Stimulated activated CD4-positive, alpha-beta T cell treated with anti-CD3 and anti-CD28 coated beads, TNF-alpha, amount 100 ng/mL, for 1 hour (primary cell): ENCODE measurements at places on chromosomes 4 and X.

- DNase-seq = no peak
These were observed 87.7 kb upstream of the AP1S2 start for GRCh38 chrX:15942307-15942706.

DNA sequence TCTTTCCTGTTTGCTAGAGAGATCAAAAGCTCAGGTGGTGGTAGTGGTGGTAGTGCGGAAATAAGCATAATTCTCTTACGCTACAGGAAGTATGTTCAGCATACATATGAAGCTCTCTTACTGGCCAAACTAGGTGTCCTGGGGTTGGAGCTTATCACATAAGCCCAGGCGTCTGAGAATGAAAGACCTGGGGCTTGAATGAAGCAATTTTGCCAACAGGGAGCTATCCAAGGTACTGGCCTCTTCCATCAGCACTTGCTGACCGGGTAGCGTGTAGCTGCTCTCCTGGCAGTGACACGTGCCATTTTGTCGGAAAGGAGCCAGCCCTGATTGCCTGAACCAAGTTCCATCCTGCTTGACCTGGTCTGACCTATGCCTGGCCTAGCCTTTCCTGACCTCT, 65.9 kb upstream of the HPF1 start:
- DNase-seq = no peak

GRCh38 chr4:7196288-7196651, 3.9 kb downstream of the SORCS2 start:
- no peak for DNase-seq

- DNase-seq = no peak
These were observed 32.7 kb downstream of the ADGRG2 start for GRCh38 chrX:19089555-19090040.

DNA sequence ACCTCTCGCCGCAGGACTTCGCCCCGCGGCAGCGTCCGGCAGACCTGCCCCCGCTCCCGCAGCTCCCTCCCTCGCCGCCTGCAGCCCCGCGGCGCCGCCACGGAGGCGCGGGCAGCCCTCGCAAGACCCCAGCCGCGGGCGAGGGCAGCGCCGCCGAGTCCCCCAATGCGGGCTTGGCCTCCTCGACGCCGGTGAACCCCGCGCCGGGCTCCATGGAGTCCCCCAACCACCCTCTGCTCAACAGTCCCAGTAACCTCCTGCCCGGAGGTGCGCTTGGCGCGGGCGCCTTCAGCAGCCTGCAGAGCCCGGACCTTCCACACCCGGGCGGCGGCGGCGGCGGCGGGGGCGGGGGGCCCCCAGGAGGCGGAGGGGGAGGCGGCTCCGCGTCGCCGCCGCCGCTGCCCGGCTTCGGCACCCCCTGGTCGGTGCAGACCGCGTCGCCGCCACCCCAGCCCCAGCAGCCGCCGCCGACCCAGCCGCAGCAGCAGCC, 1.2 kb downstream of the CPEB2 start:
- peak; percentile 22 for DNase-seq
